ENCODE measurements at places on chromosomes 2 and 18.

GRCh38 chr18:10006311-10006893 is 92.6 kb downstream of the VAPA start:
- no peak for DNase-seq

- no peak for DNase-seq
Measured at GRCh38 chr2:130319536-130319935, 23.2 kb upstream of the IMP4 start.

DNA sequence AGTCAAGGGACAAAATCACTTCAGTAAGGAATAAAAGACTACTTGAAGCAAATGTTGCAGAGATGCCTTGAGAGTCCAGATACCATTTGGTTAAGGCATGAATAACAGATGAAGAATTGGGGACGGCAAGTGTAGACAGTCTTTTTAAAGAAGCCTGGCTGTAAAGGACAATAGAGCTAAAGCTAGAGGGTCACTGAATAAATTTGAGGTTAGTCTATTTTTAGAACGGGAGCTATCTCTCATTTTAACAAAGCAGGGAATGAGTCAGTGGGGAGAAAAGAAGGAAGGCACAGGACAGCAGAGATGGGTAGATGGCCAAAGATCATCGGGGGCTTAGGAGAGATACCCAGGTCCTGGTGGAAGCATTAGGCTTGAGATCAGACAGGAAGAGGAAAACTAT is 30.6 kb upstream of the CHN1 start:
- DNase-seq, result no peak

DNA sequence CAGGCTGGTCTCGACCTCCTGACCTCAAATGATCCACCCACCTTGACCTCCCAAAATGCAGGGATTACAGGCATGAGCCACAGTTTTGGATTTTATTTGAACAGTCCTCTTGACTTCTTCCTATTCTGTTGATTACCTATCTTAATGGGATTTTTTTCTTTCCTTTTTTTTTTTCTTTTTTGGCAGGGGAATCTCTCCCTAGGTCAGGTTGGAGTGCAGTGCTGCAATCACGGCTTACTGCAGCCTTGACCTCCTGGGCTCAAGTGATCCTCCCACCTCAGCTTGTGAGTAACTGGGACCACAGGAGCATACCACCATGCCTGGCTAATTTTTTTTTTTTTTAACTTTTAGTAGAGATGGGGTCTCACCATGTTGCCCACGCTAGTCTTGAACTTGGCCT is 2.8 kb downstream of the MTHFD2 start:
- no peak for DNase-seq

- peak; percentile 24 for DNase-seq
Measured at GRCh38 chr2:95260028-95261023, 13.9 kb upstream of the PROM2 start.

- DNase-seq, result no peak
Measured at GRCh38 chr2:146986161-146986560, 858.7 kb upstream of the ACVR2A start.

DNA sequence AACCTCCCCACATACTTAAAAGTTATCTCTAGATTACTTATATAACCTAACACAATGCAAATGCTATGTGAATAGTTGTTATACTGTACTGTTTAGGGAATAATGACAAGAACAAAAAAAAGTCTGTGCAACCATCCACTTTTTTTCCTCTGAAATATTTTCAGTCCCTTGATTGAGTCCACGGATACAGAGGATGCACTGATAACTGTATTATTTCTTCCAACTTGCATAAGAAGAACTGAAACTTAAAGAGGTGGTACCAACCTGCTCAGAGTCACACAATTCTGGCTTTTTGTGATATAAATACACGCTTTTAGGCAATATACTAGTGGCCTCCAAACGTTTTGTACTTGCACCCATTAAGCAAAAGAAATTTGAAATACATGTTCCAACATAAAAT is 1.4 kb downstream of the SMC6 start:
- DNase-seq, result no peak

DNA sequence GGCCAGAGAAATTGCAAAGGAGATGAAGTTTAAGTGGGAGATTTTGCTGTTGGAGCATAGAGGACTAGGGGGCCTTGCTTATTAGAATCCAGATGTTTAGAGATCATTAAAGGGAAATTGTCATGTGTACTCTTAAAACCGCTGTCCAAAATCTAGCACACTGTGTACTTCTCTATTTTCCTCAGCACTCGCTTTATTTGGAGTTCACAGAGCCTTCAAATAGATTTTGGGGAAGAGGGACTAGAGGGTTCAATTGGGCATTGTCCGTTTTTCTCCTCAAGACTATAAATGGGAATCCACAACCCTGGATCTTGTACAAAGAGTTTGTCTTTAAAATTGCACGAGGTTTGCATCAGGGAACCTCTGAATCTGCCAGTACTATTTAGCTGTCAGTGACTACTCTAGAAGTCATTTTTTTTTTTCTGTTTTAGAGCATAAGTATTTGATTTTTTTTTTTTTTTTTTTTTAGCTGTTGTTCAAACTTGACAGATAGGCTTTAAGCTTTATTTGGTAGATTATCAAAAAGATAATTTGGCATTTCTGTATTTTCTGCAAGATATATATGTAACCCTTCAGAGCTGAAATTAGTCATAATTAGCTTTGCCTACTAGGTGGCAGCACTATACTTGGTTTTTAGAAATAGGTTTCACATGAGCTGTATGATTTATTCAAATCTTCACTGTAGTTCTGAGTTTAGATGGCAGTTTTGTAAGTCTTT is 14.2 kb downstream of the PMS1 start:
- DNase-seq, result peak; percentile 61

DNA sequence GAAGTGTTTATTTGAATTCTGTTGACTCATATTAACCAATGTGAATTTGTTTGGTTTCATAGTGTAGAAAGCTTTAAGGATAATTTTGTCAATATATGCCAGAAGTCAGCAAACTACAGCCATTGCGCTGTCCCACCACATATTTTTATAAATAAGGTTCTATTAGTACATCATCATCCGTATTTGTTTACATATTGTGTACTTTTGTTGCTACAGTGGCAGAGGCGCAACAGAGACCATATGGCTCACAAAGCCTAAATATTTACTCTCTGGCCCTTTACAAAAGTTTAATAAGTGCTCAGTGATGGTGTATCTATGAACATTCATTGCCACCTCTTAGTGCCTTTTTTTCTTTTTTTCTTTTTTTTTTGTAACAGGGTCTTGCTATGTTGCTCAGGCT is 6.4 kb downstream of the ERLEC1 start:
- DNase-seq, result no peak

DNA sequence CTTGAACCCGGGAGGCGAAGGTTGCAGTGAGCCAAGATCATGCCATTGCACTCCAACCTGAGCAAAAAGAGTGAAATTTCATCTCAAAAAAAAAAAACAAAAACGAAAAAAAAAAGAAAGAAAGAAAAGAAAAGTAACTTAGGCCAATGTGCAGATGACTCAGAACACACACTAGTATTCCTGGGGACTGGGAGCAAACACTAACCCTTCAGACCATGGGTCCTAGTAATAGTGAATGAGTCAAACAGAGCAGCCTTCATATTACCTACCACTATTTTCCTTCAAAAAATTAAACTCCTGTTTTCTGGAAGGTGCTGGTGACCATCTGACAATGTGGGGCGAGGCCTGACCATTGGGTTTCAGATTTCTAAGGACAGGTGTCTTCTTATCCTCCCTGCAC is 253.4 kb downstream of the PIEZO2 start:
- no peak for DNase-seq

DNA sequence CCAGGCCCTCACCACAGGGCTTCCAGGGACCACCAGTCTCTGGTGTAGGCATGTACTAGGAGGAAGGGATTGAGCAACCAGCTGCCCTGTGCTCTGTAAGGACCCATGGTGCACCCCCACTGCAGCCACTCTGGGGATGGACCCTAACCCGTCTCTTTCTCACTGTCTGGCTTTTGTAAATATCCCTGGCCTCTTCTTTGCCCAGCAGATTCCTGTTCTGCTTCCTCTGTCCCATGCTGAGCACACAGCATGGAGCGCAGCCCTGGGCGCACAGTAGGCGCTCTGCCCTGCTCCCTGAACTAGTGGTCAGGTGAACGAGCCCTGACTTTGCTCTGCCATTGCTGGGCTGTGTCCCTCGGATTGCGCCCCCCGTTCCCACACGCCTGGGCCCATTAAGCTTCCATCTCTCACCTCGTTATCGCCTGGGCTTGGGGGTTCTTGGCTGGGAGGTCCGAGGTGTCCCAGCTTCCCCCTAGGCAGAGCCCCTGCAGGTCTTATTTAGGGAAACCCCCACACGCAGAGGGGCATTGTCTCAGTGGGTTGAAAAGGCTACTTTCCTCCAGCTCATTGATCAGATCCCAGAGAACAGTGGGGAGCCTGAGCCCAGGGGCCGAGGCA is 162.1 kb downstream of the MYCN start:
- no peak for DNase-seq

DNA sequence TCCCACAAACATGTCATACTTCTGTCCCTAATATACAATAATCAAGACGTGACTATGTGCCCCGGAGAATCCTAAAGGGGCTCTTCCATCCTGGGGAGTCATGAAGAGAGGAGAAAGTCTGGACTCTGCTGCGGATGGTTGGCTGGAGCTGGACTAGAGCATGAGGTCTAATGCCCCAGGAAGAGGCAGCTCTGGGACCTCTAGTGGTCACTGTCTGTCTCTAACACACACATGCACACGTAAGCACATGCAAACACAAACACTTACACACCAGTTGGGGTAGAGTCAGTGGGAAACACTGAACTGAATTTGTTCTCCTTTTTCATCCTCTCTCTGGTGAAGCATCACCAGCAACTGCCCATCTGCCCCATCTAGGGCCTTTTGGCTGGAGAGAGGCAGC is 271.6 kb downstream of the TDRD15 start:
- DNase-seq, result no peak

DNA sequence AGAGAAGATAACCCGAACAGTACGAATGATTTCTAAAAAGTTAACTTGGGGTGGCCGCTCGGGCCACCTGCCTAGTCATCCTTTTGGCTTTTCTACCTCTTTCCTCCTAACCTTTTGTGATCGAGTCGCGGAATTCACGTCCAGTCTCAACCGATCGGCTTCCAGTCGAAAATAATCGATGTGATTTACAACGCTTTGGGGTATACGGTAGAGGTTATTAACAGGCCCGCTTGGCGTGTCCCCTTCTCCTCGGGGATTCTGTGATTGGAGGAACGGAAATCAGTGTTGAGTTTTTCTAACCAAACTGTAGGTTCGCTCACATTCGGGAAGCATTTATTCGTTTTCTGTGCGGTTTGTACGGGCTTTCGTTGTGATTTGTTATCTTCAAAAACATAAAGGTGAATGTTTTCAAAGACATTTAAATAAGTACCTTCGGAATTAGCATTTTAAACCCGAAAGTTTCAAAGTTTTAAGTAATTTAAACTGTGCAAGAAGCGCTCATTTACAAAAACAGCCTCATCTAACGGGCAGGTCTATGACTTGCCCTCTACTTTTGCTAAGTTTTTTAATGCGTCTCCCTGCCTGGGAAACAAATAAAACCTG is 588 bp upstream of the FOXI3 start:
- DNase-seq, result no peak

DNA sequence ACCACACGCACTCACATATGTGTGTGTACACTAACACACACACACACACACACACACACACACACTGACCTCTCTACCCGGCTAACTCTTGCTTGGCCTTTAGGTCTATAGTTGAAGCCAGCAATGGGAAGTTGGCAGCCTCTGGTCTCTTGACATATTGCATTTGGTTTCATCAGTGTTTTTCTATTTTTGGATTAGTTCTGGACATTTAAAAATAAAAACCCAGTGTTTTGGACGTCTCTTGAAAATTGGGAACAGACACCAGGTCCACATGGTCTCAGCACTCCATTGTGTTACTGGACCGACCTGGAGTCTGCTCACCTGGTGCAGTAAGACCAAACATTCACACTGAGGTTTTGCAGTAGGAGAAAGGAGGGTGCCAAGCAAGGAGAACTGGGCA is 50.4 kb upstream of the AFF3 start:
- no peak for DNase-seq

DNA sequence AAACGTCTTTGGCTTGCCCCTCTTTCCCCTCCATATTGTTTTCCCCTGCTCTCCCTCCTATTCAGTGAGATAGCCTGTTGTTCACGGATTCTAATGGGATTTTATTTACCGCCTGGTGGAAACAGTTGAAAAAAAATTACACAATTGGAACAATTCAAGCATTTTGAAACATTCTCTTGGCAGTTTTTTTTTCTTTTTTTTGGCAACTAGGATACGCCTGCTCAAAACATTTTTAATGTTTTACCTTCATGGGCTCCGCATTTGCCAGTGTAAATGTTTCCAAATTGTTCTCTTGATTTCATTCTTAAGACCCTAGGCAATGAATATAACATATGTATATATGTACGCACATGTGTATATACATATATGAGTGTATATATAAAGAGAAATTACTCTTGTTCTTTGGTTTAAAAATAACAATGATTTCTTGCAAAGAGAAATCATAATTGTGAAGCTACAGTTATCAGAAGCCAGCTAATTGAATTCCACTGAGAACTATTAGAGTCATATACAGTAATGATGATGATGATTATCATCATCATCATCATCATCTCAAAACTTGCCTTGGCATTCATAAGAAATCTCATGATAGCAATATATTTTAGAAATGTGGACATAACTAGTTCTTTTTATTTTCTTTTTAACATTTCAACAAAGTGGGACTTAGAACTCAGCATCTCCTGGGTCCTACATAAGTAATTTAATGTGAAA is 146.7 kb downstream of the LTBP1 start:
- no peak for DNase-seq
